Brain pericyte (primary cell): ENCODE measurements at places on chromosomes 4 and X.

DNA sequence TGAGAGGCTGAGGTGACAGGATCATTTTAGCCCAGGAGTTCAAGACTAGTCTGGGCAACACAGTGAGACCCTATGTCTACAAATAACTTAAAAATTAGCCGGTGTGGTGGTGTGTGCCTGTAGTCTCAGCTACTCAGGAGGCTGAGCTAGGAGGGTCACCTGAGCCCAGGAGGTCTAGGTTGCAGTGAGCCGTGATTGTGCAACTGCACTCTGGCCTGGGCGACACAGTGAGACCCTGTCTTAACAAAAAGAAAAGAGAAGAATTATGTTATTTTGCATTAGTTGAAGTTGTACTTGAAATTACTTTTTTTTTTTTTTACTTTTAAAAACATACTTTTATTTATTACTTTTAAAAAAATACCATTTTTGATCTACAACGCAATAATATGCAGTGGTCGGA lies 21.8 kb upstream of the TADA2B start:
- no peak for DNase-seq

DNA sequence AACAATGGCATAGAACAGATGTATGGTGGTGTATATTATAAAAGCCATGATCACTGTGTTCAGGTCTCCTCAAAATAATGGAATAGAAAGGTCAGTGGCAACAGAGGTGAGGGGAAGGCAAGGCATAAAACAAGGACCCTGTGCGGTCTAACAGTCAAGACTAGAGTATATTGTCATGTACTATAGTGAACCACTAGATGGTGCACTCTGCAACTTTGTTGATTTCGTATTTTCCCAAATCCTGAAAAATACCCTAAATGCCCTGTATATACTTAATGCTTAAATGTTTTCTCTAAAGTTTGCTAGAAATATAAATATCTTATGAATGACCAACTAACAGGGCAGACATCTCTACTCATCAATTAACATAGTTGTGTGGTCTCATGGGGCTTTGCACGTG lies 453.0 kb downstream of the PCDH11X start:
- DNase-seq, result no peak

DNA sequence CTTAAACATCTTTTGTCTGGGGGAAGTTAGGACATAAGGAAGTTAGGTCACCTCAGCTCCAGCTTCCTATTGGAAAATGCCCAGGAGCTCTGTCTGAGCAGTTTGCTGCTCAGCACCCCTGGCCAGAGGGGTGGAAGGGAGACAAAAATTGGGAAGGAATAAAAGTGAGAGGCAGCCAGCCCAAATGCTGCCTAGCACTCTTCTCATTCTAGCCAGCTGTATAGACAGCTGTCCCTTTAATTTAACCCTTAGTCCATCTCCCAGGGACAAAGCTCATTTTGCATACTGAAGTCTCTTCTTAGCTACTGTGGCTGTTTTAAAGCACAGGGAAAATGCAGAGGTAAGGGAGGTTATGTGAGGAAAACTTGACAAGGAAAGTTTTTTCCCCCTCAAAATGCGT lies 89.5 kb upstream of the CITED1 start:
- DNase-seq, result no peak

DNA sequence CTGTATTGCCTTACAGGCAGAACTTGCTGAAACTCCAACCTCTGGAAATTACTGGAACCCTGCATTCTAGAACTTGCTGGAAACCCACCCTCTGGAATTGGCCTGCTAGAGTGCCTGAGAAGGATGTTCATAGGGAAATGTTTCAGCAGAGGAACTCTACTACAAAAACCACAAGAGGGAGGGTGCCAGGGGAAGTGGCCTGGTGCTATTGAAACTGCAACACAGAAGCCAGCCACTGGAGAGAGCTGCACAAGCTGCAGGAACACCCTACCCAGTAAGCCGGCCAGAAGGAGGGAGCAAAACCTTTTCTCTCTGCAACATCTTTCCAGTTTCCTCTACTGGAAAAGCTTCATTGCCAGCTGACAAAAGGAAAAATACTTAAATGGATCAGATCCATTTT lies 2.5 kb upstream of the BRWD3 start:
- no peak for DNase-seq

DNA sequence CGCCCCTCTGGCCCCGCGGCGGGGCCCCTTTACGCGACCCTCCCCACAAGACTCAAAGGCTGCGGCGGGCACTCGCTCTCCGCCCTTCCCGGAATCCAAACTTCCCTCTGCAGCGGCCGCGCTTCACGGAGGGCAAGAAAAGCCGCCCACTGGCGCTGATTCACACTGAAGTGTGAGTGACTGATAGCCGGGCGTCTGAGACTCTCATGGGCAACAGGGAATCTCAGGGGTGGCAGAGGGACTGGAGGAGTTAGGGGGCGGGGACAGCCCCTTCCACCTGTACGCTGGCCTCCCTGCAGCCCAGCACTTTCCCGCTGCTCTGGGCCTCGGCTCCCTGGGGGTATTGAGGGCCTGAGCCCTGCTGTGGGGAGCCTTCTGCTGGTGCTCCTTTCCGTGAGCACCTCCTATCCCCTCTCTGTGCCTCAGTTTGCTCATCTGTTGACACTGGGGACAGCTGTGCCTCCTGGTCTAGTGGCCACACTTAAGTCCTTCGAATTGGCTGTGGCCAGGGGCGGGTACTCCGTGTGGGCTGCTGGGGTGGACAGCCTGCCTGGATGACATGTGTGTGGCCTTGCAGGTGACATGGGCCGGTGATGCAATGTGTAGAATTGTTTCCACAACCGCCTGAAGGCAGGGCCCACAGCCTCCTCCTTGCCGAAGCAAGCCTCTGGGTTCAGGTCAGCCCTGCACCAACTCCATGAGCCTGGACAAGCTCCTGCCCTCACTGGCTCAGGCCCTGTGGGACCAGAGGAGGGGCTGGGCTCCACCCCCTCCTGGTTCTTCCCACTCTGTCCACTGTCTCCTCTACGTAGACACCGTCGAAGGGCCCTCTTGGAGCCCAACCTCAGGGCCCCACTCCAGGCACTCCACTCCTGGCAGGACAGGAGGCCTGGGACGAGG lies 951 bp downstream of the SH3BP2 start:
- DNase-seq, result no peak
